ENCODE measurements at places on chromosomes 5 and 9. TPM values are rescaled to one million over a fixed set of nuclear protein-coding genes. Genes with fewer than 3 reads are reported as not detected.
A peak's percentile ranks its signal among the peaks of the same experiment; 100 is the strongest.

- no peak for DNase-seq
Observed at GRCh38 chr5:171415115-171415730, 4.2 kb upstream of the FGF18 start.

- no peak for DNase-seq
Observed at GRCh38 chr9:28801144-28801799, 1228.0 kb upstream of the C9orf72 start.

- no peak for DNase-seq
Observed at GRCh38 chr5:74303578-74303977, 336.9 kb downstream of the ENC1 start.

DNA sequence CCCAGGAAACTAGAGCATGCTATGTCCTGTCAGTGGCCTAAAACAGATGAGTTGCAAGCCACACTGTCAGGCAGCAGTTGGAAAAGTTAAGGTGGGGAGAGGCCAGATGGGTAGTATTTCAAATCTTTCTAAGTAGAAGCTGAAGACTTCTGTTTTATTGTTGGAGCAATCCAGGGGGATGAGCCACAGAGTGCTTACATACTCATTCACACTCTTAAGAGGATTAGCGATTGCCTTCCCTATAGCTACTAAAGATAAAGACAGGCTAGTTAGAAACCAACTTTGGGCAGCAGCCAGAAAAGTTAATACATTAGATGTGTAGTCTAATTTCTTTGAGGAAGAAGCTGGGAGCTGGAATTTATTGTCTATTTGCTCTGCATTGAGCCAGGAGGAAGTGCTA, 61.7 kb upstream of the ELAVL2 start:
- DNase-seq = no peak

GRCh38 chr9:2015581-2016407, 647 bp downstream of the SMARCA2 start:
- peak; percentile 59 for DNase-seq

GRCh38 chr9:130626249-130626996, 38.0 kb upstream of the PRDM12 start:
- no peak for DNase-seq

GRCh38 chr9:13568841-13569601, 289.5 kb upstream of the MPDZ start:
- DNase-seq = no peak

DNA sequence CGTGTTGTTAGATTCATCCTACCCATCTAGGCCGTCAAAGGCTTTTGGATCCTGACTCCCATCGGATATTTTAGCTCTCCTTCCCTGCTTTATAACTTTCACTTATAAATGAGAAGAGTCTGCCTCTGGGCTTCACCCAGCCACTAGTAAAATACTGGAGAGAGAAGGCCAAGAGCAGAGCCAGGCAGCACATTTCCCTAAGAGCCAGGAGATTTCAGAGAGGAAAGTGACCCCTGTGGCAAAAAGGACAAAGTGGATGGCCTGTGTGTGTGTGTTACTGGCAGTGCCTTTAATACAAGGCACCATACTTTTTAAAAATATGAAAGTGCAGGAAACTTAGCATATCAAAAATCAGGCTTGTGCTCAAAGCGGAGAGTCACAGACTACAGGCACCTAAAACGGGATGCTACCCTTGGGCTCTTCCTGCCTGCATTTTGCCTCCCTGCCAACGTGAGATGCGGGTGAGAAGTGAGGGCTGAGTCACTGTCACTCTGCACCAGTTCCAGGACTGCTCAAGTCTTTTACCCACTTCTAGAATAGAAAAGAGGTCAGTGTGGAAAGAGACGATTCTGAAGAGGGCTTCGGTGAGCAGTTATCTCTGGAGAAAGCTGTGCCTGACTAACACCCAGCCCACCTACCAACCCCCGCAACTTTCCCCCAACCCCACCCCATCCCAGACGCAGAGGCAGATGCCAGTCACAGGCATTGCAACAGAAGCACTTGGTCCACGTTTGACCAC, 15.9 kb downstream of the NFIL3 start:
- DNase-seq = no peak

DNA sequence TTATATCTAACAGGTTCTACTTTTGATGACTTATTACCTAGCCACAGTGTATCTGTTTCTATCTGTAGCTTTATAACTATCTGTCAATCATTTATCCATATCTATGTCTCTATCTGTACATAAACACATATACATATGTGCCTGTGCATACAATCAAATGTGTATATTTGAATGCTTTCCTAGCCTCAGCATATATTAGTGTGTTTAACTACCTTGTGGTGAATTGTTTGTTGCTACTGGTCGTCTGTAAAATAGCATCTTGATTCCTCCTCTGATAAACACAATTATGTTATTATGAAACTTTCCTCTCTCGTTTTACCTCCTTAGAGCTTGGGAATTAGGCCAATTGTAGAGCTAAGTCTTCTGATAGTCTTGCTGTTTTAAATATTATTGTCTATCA, 44.4 kb downstream of the PARP8 start:
- DNase-seq = no peak

DNA sequence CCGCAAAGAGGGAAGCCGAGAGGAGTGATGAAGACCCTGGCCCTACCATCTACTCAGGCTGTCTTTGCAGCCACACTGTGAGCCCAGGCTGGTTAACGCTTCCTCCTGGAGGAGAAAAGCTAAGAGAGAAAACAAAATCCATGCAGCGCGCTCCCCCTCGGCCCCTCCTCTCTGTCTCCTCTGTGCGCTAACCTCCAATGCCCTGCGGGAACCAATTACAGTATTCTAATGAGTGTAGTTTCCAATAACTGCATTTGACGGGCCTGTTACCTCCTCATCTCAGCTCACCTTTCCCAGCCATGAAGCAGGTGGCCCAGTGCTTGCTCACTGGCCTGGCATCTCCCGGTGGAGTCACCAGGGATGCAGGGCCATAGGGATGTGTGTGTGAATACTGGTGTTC, 565.5 kb downstream of the EBF1 start:
- no peak for DNase-seq

DNA sequence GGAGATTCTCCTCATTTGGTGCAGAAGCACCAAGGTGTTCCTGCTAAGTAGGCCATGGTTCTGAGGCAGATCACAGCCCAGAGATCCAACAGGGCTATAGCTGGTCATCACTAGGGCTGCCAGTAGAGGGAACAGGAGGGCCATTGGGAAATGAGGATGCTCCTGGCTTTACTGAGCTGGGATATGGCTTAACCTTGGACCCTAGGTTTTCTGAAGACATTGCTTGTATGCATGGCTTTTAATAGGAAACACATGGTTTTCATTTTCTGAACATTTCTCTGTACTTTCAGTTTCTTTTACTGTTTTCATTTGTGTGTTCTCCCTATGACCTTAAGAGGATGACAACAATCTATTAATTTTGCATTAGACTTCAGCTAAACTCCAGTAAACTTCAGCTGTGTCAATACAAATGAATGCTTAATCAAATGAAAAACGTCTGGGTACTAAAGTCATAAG, at the start of gene IFNW1:
Gene IFNW1, minus strand, starts transcription at position 406 of the 456 bp plus-strand sequence. Its CDS starts 262 bp downstream, at position 144.
- DNase-seq = no peak

- DNase-seq = peak; percentile 62
Observed at GRCh38 chr9:121369595-121370265, at the start of gene STOM. TSS of gene STOM (minus strand) at chr9:121370250. CDS start at chr9:121370187, 63 bp downstream.

- DNase-seq = no peak
Observed at GRCh38 chr5:89255845-89256463, 373.0 kb upstream of the MEF2C start.

- no peak for DNase-seq
Observed at GRCh38 chr9:76585487-76586389, 126.8 kb downstream of the GCNT1 start.

GRCh38 chr5:128213833-128214232, 130.3 kb downstream of the SLC12A2 start:
- no peak for DNase-seq

GRCh38 chr5:87411973-87412629, 629 bp downstream of the CCNH start:
- no peak for DNase-seq

DNA sequence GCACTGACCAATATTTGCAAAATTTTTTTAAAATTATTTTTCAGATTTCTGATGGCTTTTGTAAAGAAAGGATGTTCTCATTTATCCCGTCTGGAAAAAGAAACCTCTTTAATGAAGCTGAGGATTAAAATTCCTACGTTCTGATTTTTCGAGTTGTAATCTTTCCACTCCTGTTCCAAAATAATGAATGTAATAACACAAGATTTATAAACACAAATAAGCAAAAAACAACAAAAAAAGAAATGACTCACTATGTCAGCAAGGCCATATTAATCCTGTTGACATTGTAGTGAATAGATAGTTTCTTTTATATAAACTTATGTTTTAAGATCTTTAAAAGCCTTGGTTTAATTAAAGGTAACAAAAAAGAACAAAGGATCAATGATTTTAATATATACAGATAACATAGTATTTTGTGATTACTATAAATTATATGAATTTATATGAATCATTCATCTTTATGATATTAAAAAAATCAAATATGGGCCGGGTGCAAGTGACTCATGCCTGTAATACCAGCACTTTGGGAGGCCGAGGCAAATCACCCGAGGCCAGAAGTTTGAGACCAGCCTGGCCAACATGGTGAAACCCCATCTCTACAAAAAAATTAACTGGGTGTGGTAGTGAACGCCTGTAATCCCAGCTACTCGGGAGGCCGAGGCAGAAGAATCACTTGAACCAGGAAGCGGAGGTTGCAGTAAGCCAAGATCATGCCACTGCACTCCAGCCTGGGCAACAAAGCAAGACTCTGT, 336.6 kb upstream of the DAB2 start:
- no peak for DNase-seq

DNA sequence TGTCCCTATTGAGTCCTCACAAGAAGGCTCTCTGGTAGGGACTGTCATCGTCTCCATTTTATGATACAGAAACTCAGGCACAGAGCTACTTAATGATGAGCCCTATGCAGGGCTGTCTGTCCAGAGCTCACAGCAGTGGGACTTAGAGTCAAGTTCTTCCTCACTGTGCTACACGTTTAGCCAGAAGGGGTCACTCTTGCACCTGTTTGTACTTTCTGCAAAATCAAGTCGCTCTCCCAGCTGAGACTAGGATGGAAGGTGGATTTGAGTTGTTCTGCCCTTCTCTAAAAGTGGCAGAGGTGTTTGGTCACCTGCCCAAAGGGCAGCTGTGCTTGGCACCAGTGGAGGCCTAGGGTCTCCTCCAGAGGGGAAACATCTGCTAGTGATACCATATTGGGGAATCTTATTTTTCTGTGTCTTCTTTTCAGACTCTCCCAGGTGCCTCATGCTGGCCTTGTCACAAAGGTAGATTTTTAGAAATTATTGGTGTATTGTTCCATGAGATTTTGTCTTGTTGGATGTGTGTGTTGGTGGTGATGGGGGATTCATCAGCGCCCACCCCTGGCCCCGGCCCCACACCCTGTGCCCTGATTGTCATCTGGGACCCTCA, 104.2 kb downstream of the PPARGC1B start:
- DNase-seq = peak; percentile 19

DNA sequence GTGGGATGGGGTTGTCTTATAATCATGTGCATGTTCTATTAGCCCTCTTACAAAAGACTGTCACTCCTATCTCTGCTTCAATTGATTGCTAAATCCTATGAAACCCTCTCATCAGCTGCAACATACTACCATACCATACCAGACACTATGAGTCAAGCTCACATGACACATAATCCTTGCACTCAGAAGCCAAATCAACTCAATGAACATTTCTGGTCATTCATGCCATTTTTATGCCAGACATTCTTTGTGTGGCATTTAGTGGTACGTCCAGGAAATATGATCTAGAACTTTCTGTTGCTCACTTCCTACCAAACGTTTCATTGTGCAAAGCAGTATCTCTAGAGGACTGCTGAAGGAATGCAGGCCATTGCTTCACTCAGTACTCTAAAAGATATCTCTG, 159.2 kb upstream of the GNA14 start:
- DNase-seq = peak; percentile 35

GRCh38 chr9:35791297-35791921, at the start of gene NPR2:
TSS of gene NPR2 (plus strand) at chr9:35791591. CDS start at chr9:35792409, 818 bp downstream.
- DNase-seq = no peak

DNA sequence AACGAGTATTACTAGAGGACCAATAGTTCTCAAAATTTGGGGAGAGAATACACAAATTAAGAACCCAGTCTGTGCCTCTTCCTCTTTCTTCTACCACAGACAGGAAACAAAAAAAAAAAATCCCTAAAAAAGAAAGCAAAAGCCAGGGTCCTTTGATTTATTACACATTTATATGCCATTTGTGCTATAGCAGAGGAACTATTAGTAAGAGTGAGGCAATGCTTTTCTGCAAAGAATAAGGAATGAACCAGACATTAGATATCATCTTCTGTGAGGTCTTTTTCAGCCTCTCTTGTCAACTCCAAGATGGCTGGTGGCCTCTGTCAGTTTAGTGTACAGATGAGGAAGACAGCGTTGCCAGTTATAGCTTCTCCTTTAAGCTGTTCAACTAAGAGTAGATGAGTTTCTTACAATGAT, 127.6 kb downstream of the RFX3 start:
- DNase-seq = no peak

DNA sequence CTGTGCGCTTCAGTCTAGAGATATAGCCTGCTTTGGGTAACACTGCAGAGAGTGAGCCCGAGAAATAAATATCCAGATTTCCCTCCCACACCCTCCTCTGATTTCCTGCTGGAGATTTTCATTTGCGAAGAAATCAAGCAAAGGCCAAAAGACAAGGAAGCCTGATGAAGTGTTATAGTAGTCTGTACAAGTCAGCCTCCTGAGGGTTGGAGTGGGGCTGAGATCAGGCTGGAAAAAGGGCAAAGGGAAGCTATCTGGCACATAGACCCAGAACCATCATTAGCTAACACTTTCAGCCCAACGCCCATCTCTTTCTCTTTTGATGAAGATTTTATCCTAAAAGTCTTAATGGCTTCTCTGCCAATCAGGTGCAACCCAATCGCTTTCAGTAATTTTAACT, 154.6 kb upstream of the SLC44A1 start:
- DNase-seq = no peak

- no peak for DNase-seq
Observed at GRCh38 chr9:19239955-19240354, 9.5 kb downstream of the DENND4C start.

DNA sequence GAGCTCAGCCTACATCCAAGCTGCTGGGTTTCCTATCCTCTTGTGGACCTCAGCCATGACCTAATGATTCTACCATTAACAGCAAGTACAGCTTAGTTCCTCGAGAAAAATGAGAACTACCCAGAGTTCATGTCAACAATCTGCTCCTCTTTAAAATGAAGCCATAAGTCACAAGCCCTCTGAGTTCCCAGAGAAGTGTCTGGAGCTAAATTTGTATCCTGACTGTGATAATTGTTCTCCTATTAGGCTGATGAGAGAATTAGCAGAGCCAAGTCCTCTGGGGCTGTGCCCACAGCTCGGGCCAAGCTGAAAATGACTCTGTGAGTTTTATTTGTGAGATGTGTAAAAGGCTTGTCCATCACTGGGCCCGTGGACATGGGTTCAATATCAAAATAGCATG, 145.1 kb upstream of the SMIM23 start:
- DNase-seq = no peak

- DNase-seq = no peak
Observed at GRCh38 chr9:35798658-35799374, 7.4 kb downstream of the NPR2 start.

PTPN3 gene
- total RNA-seq = not detected

PRDM9 gene
- total RNA-seq = not detected

PCDHA5 gene
- not detected for total RNA-seq

MARCOL gene
- total RNA-seq = not detected

OTULINL gene
- 60.9 TPM for total RNA-seq

NKD2 gene
- 0.30 TPM for total RNA-seq

PCDH1 gene
- total RNA-seq = not detected

LCN1 gene
- not detected for total RNA-seq

LCN6 gene
- total RNA-seq = not detected

ALDOB gene
- total RNA-seq = not detected

TMC1 gene
- total RNA-seq = not detected

C9 gene
- not detected for total RNA-seq

PCSK1 gene
- not detected for total RNA-seq

All from CD4-positive, alpha-beta T cell (primary cell).